Cardiac muscle cell (in vitro differentiated cells and primary cell): ENCODE measurements at places on chromosomes 4 and X. TPM values are rescaled to one million over a fixed set of nuclear protein-coding genes. Genes with fewer than 3 reads are reported as not detected.
A peak's percentile ranks its signal among the peaks of the same experiment; 100 is the strongest.

DNA sequence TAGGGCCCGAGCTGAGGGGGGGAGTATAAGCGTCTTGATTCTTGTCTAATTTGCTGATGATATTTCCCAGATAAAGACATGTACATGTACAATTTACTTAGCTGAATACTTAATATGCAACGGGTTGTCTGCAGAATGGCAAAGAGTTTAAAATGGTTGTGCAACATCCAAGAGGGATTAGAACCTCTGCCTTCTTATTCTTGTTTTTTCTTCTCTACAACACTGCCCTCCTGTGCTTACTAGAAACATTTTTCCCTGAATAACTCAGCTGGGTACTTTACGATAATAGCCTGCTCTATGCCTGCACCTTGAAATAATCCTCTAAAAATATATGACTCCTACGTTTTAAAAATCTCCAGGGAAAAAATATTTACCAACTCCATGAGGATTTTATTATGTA, 41.8 kb downstream of the INTS12 start:
- DNase-seq = peak; percentile 30

DNA sequence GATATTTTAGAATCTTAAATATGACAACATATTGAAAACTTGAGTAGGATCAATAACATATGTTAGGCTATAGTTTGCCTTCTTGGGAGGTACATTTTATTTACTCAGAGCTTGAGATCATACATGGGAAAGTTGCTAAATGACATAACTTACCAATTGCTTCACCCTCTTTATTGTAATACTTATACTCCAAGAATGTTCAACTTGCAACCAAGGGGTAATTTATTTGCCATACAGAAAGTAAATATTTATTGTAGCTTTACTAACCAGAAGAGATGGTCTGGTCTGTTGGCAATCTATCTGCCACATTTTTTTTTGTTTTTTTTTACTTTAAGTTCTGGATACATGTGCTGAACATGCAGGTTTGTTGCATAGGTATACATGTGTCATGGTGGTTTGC, 426.6 kb downstream of the ARHGAP24 start:
- no peak for DNase-seq

DNA sequence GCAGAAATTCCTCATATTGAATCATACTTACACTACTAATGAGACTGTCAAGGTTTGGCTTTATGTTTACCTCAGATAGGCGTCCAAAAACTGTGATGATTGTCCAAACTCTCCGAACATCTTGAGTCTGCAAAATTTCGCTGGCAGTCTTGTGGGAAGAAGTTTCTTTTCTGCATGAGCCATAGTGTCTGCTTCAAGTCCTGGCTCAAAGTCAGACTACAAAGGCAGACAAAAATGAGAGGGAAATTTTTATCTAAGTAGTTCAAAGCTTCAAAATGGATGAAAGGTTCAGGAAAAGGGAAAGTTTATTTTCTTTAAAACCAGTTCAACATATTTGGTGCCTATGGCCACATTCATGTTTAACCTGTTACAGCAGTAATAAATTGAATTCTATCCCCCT, 40.7 kb downstream of the PALLD start:
- no peak for DNase-seq

DNA sequence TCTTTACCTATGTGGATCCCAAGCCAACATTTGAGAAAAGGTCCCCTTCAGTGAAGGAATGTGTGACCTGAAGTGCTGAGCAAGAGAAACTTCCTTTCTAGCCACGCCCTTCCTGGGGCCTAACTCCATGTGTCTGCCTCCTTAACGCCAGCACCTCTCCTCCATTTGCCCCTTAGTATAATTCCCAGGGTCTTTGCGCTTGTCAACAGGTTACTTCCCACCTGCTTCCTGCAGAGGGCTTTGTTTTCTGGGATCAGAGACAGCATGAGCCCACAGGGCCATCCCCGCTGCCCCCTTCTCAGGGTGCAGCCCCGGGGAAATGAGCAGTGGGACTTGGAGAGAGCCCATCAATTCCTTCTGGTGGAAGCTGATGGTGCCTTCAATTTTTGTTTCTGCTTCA, 45.9 kb upstream of the DRD5 start:
- no peak for DNase-seq

- DNase-seq = no peak
Measured at GRCh38 chr4:182695009-182695408, 222.2 kb downstream of the DCTD start.

DNA sequence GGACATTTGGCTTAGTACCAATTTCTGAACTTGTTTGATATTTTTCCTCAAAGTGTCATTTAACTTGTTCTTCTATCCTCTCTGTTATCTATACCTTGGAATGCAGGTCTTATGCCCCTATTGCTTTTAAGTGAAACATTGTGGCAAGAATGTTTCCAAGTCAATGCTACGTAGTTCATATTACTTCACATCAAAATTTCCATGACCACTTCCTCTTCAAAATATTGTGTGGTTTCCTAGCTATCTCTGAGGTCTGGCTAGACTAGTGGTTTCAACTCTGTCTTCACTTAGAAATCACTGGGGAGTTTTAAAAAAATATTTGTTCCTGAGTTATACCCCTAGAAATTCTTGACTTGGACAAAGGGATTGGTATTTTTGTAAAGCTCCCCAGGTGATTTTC, 20.2 kb upstream of the RASGEF1B start:
- DNase-seq = peak; percentile 91

- no peak for DNase-seq
Measured at GRCh38 chrX:7146020-7146702, 1.4 kb upstream of the STS start.

DNA sequence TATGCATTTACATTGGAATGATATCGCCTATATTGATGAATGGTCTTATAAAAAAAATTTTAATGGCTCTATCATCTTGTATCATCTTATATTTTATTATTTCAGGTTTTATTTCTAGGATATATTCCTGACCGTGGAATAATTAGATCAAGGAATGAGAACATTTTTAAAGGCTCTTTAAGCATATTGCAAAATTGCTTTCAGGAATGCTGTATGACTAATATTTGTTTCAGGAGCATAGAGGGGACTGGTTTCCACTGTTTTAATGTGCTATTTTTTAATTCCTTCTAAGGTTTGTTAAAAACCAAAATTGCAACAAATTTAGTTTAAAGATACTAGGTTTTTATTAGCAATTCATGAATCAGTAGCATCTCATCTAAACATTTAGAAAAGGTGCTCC, 120.2 kb downstream of the BMPR1B start:
- DNase-seq = no peak

- DNase-seq = peak; percentile 37
Measured at GRCh38 chr4:108693819-108694218, 43.4 kb downstream of the OSTC start.

GRCh38 chr4:144578681-144579080, 67.3 kb upstream of the HHIP start:
- DNase-seq = no peak

DNA sequence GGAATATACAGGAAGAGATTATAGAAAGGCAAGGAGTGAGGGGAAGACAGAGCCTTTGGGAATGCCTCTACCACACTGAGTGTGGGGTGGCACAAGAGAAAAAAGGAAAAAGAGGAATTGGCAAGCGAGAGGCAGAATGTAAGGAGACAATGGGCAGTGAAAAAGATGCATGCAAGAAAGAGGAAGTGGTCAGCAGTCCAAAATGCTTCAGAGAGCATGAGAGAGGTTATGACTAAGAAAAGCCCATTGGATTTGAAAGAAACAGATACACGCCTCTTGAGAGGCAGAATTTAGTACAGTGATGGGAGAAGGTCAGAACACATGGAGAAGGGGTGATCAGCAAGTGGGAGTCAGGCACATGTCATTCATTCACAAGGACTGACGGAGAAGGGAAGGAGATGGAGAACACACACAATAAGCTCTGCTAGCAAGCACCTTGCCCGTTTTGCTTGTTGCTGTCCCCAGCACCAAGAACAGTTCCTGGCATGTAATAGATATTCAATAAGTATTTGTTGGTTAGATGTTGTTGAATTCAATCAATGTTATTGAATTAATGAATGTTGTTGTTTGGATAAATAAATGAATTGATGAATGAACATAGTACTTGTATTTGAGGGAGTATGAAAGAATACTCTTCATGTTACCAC, 6.3 kb downstream of the DCHS2 start:
- no peak for DNase-seq

The NCAPG gene
- 3.5 and 25.1 TPM in 2 replicates for total RNA-seq

The SMARCAD1 gene
- total RNA-seq = 17.2 and 20.6 TPM in 2 replicates

The PARM1 gene
- total RNA-seq = 8.0 and 11.3 TPM in 2 replicates

The DOK7 gene
- total RNA-seq = 14.3 and 18.0 TPM in 2 replicates

The RPGR gene
- total RNA-seq = 6.3 and 7.6 TPM in 2 replicates
